Natural killer cell (primary cell): ENCODE measurements at places on chromosomes 5 and 9.

DNA sequence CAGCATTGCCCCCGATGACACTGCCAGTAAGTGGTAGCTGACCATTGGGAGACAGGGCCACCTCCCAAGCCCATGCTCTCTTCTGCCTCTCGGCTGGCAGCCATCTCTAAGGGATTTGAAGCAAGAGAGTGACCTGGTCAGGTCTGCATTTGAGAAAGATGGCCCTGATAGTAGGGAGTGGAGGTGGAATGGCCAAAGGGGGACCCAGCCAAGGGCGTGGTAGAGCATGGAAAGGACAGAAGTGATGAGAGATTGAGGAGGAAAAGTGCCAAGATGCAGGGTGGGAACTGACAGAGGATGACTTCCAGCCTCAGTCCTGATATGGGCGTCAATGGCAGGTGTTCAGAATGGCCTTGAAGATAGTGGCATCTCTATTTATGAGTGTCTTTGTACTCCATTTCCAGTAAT is 9.0 kb downstream of the ABL1 start:
- no peak for DNase-seq

DNA sequence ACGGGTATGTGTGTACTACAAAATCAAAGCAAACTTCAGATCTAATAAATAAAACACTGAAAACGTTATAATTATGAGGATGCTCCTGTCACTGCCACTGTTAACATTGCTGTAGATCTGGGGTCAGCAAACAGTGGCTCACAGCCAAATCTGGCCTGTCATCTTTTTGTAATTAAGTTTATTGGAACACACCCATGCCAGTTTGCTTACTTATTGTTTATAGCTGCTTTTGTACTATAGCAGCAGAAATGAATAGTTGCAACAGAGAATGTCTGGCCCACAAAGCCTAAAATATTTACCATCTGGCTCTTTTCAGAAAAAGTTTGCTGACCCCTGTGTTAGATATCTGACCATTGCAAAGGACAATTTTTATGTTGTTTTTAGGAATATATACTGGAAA is 32.1 kb downstream of the PRRC1 start:
- no peak for DNase-seq

- peak; percentile 28 for DNase-seq
Measured at GRCh38 chr5:151154931-151155774, 2.4 kb downstream of the ANXA6 start.

GRCh38 chr5:35598707-35599370 is 18.8 kb upstream of the SPEF2 start:
- DNase-seq: no peak

GRCh38 chr5:180803181-180804128 is 849 bp upstream of the MGAT1 start:
- DNase-seq: peak; percentile 74

DNA sequence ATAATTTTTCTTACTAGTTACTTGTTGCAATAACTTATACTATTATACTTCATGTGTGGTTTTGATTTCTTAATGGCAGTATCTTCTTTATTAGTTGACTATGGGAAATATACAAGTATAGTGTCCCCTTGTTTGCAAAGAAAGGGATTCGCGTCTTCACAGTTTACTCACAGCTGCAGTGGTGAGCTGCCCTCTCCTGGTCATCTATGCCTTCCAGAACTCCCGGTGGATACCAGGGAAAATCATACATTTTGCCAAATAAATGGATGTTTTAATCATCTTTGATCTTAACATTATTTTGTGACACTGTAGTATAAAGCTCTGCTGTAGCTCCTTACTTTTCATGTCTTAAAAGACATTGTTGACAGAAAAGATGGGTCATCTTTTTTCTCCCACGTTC is 142.0 kb downstream of the ZCCHC7 start:
- DNase-seq: no peak

DNA sequence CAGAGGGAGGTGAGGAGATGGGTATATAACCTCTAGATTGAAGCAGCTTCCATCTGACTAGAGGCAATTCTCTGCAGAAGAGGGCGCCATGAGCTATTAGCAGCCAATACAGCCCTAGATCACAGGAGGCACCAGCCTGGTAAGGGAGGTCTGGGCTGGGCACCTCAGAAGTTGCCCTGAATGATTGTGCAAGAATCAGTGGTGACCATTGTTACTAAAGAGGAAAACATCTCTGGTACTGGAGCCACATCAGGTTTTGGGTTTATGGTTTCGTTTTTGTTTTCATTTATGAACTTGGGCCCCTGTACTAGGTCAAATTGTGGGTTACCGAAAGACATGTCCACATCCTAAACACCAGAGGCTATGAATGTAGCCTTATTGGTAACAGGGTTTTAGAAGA is 342.0 kb downstream of the MLLT3 start:
- DNase-seq: no peak

DNA sequence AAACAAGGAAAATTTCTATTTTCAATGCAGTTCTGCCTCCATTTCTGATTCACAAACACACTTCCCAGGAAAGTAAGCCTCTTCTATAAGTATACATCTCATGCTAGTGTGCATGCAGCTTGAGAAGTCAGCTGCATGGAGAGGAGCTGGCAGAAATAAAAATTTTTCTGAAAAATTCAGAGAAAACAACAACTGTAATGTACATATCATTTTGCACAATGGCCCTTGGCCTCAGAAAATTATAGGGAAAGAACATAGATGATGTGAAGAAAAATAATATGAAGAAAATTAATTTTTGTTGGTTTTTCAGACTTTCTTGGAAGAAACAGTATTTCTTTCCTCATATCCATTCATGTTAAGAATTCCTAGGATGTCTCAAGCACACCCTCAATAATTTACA is 277.8 kb upstream of the ADRA1B start:
- DNase-seq: no peak

- no peak for DNase-seq
Measured at GRCh38 chr9:78130004-78130403, 98.4 kb upstream of the GNAQ start.

DNA sequence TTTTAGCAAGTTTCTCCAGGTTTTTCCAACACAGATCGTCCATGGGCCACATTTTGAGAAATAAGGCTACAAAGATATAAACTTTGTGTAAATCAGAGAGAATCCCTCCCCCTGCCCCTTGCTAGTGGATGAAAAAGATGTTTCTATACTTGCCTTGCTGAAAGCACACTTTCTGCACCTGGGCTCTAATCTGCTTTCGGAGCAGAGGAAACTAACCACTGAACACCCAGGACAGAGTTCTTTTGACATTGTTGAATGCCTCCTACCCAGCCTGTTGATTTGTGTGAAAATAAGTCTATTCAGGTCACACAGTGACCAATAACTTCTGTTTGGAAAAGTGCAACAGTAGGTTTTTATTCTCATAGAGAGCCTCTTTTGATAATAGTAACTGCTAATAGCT is 7.5 kb downstream of the ADRB2 start:
- no peak for DNase-seq

DNA sequence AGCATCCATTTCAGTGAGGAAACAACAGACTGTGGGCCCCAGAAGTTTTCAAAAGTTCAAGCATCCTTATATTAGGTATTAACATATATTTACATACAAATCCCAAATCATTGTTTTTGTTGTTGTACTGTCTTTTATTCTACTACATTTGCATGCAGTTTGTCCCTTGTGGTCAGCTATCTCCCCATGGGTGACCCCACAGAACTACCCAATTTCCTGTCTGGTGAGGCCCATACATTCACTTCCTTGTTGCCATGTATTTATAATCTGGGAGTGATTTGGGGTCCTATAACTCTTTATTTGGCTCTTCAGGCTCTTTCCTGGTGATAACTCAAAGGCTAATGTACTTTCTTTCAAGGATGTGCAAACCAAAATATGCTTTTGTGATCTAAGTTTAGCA is 3.3 kb upstream of the CD180 start:
- no peak for DNase-seq

GRCh38 chr5:180990086-180990881 is 1.6 kb downstream of the BTNL3 start:
- no peak for DNase-seq

DNA sequence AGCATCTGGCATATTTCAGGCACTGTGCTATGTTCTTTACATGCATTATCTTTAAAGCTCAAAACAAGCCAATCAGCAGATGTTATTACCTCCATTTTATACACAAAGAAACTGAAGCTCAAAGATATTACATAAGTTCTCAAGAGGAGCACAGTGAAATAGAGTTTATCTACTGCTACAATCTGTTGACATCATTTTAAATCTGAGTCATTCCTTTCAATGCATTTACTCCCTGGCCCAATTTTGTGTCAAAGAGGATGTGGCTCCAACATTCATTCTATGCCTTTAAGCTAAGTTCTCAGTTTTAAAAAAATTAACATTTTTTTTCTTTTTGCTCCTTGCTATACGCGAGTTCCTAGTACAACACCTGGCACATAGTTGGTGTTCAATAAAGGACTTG is 486.3 kb upstream of the ZNF462 start:
- no peak for DNase-seq
